ENCODE measurements at places on chromosomes 1 and 21.

DNA sequence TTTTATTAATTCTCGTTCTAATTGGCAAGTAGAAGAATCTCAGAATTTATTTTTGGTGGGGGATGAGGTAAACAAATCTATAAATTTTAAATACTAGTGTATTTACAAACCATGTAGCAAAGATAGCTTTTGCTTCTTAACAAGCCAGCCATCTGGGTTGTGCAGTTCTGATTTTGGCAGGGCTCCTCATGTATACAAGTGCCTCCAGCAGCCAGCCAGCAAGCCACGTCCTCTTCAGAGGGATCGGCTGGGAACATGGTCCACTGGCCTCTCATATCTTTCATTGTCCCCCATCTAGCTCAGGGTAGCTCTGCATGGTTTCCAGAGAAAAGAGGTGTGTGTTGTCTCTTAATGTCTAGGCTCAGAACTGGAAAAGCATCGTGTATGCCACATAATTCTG is 659.1 kb downstream of the MRPL39 start:
- no peak for DNase-seq

GRCh38 chr21:37341254-37341960 is 25.2 kb upstream of the DYRK1A start:
- DNase-seq, result no peak

DNA sequence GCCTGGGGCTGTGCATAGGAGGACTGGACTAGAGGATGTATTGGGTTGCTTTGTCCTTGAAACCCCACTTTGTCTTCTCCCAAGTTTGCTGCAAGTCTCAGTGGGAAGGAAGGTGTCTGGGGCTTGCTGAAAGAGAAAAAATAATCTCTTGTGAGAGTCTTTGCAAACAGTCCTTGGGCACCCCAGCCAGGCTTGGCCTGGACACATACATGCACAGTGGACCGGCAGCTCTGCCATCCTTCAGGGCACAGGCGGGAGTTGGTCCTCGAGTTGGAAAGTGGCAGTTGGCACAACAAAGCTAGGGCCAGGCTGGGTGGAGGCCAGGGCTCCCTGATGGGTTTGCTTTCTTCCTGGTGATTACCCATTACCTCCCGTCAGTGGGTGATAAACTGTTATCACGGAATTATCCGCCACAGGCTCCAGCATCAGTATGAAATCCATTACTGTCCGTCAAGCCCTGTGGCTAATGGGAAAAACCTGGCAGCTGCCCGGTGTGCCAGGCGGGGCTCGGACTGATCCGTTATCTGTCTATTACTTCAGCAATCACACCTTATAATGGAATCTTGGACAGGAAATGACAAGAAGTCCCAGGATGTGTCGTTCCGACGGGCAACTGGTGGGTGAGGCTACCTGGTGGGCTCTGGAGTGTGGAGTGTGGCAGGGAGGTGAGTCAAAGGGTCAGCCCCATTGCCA is 265.7 kb downstream of the GRIK3 start:
- DNase-seq, result no peak

- no peak for DNase-seq
Observed at GRCh38 chr21:14888202-14888601, 176.6 kb downstream of the NRIP1 start.

DNA sequence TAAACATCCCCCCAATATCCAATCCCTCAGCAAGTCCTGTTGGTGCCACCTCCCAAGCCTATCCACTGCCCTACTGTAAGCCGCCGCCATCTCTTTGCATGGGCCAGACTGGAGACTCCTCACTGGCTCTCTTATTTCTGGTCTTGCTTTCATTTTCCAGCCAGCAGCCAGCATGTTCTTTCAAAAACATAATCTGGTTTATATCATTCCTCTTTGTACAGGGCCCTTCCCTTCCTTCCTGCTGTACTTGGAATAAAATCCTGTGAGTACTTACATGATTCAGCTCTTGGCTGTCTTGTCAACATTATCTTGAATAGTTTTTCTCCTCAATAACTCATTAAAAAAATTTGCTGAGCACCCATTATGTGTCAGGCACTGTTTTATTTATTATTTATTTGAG is 28.2 kb downstream of the TLR5 start:
- DNase-seq, result no peak
